ENCODE measurements at places on chromosomes 6 and 20.

- DNase-seq, result no peak
These were observed 399.8 kb upstream of the MAN1A1 start for GRCh38 chr6:119749335-119749734.

DNA sequence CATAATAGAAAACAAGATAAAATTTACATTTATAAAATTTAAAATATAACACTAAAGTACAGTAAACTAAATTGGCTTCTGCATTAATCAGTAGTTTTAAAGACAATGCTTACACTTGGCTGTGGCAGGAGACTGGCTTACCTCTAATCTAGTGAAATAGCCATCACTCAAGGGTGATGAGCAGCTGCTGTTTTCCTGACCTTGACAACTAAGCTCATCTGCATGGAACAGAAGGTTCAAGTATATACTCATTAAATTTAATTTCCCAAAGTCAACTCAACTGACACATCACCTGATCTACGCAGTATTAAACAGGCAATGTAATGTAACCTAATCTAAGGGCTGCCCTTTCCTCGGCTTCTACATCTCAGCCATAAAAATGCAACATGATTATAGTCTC, 14.5 kb downstream of the TMX4 start:
- DNase-seq, result no peak

GRCh38 chr6:7166410-7167293, 58.9 kb downstream of the RREB1 start:
- DNase-seq, result no peak

GRCh38 chr20:62355516-62355877, 11.6 kb downstream of the LAMA5 start:
- DNase-seq, result peak; percentile 53

GRCh38 chr20:46805836-46806235, 88.8 kb upstream of the EYA2 start:
- no peak for DNase-seq

DNA sequence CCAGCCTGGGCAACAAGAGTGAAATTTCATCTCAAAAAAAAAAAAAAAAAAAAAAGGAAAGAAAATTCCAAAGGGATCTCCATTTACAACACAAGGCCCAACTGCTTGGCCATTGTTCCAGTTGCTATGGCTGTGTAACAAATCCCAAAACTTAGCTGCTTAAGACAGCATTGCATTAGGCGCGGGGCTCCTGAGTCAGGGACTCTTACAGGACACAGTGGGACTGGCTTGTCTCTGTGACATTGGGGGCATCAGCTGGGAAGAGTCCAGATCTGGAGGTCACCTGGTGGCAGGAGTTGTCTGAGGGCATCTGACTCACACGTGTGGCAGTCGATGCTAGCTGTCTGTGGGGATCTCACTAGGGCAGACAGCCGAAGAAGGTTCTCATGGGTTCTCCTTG, 35.6 kb downstream of the TTLL9 start:
- DNase-seq, result no peak

- DNase-seq, result peak; percentile 56
These were observed 193.0 kb downstream of the GJA10 start for GRCh38 chr6:90087106-90087833.

GRCh38 chr6:87553159-87553765, 36.5 kb downstream of the RARS2 start:
- no peak for DNase-seq

DNA sequence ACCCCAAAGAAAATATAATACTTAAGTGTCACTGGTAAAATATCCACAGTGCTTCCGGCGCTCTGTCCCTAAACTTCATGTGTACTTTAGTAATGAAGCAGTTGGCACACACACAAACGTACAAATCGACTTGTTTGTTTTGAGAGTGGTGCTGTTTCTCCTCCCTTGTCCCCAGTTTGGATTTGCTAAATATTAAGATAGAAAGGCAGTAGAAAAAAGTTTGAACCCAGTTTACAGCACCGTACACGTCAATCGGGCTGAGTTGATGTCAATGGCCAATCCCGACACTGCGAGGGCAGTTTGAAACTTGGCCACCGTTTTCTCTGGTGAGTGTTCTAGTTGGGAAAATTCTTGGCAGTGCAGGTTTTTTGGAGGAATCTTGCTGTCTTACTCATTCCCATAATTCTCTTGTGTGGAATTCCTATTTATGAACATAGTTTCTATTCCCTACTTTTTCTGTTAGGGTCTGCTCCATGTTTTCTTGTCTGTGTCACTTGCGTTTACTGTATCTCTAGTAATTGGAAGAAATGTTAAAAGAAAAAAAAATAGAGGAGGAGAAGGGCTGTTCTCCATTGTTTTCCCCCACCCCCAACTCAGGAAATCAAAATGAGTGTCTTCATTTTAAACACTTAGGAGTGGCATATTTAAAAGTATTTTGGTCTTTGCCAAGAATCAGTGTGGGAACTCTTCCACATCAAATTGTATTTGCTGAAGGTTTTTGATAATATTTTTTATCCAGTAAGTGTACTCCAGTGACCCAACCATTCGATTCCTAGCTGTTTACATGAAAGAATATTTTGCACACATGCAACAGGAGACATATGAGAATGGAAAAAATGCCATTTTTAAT, 72.3 kb downstream of the OR2B2 start:
- peak; percentile 76 for DNase-seq

DNA sequence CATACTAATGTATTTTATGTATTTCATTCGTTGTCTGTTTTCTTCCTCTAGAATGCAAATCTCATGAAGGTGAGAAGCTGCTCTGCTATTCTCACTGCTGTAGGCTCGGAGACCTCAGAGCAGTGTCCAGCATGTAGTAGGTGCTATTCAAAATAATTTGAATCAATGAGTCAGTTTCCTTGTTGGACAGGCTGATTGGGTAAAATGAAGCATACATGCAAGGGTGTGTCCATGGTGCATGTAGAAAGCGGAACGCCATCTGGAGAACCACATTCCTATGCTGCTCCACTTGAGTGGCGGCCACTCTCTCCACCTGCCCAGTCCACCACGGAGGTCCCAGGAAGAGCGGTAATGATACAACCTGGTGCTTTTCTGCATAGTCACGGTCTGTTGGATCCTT, 412.1 kb downstream of the QKI start:
- DNase-seq, result no peak

DNA sequence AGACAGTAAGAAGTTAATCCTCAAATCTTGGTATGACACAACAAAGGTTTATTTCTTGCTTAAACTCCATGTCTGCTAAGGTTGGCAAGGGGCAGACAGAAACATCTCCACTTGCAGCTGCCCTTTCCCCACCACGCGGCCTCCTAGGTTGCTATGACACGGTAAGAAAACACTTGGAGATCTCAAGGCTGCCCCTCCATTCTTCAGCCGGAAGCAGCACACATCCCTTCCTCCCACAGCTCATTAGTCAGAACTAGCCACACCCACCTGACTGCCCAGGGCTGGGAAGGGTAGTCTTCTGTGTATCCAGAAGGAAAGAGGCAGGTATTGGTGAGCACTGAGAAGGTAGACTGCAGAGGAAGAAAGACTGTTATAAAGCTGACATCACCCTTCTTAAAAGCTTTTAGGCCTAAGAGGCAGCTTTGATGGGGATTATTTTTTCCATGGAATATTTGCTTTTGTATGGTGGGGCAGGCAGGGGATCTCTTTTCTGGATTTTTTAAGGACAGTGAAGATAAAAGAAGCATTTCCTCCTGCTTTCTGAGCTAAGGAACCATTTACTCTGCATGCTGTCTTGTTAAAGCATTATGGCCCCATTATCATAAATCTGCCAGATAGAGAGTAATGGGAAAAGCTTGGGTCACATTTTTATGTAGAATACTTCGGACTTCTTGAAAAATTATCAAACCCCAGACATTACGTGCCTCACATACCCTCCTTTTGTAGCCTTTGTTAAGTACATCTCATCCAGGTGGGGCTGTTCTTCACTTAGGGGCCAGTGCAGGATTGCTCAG, 41.6 kb downstream of the MRAP2 start:
- peak; percentile 56 for DNase-seq

DNA sequence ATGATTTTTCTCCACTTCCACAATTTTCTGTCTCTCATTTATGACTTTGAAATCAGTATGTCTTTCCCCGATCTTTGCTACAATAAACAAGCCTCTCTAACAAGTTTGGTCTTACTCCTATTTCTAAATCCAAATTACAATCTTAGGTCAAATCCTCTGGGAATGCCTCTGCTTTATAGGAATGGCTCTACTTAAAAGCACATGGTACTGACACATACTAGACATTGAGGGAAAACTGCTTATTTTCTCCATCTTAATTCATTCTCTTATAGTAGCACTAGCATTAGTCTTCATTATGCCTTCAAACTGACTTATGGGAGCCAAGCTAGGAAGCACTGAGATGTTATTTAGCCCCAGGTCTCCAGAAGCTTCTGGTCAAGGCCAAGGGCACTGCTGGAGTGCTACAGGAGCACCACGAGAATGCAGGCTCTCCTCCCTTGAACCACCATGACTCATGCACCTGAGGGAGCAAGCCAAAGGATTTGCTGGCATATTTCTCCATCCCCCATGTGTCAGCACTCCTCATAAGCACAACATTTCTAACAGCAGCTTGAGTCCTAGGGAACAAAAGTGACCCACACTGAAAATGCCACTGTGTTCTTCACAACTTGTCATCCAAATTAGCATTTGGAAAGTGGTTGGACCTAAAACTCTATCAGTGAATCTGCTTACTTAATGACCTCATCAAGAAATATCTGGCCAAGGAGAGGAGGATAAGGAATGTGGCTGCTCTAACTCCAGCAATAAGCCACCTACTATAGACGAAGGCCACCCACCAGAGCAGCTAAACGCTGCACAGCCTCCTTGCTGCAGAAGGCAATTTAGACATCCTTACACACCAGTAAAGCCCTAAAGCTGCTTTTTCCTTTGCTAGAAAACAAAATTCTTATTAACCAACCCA, 156.8 kb upstream of the KCNQ5 start:
- peak; percentile 62 for DNase-seq

DNA sequence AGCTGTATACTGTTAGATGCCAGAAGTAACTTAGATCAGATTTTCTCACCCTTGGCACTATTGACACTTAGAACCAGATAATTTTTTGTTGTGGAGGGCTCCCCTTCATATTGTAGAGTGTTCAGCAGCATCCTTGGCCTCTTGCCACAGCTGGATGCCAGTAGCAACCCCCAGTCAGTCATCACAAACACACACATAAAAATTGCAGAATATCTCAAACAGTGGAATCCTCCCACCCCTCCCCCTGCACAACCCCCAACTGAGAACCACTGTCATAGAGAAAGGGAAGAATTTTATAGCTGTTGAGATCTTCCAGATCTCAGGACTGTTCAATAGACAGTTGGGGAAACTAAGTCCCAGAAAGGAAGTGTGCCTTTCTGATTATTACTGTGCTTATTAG, 81.2 kb upstream of the VSTM2L start:
- peak; percentile 27 for DNase-seq

- peak; percentile 49 for DNase-seq
These were observed 46.4 kb downstream of the UTRN start for GRCh38 chr6:144331491-144331969.

GRCh38 chr6:41100871-41101287, 28.1 kb downstream of the NFYA start:
- DNase-seq, result no peak

DNA sequence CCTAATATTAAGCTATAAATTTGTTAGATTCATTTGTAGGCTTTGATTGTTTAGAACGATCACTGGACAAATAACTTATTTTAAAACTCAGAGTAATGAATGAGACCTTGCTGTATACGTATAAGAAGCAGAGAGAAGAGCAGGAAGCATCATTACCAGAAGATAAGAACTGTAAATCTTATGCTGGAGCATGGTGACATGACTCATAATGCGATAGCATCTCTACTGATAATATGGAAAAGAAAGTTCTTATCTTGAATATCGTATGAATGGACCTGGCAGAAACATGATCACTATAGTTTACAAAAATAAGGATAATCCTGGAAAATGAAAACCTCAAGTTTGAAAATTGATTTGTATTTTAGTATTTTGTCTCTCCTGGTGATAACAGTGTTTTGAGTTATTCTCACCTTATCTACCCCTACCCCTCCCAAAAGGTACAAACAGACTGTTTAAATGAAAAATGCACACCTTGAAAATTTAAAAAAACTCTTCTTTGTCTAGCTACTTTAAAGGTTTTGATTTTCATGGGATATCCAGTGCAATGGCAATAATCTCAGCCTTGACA, 2.0 kb upstream of the ZSCAN26 start:
- no peak for DNase-seq

DNA sequence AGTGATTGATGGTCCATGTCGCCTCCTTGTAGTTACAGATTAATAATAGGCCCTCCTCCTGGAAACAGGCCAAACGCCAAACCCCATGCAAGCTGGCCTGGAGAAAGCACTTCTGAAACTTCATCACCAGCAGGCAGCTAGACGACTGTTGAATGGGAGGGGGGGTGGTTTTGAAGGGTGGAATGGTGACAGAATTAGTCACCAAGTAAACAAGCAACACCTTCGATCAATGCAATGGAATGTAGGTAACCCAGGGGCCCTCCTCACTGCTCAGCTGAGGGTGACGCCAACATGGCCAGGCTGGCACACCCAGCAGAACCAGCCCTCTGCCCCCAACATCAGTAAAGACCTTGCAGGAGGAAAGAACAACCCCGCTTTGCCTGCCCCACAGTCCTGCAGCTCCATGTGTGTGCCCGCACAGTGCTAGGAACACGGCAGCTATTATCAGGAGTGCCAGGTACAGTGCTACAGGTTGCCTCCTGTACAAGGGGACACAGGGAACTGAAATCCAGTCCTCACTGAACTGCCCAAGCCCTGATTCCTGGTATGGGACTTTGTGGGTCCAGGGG, 2.7 kb downstream of the BCAS1 start:
- peak; percentile 7 for DNase-seq

DNA sequence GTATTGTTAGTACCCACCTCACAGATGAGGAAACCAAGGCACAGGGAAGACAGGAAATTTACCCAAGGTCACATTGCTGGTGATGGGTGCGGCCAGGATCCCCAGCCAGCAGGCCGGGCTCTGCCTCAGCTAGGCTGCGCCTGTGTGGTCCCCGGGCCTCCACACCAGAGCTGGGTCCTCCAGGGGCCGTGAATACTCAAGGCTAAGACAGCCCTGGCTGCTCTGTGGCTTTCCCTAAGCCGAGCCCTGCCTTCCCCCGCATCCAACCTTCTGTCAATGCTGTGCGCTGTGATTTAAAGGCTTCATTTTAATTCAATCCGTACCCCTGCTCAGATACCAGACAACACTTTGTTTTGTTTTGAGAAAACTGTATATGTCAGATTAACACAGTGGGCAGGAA, 246.7 kb downstream of the TTLL2 start:
- DNase-seq, result no peak

- DNase-seq, result peak; percentile 39
These were observed 51.7 kb downstream of the SLC22A23 start for GRCh38 chr6:3405182-3405518.

- no peak for DNase-seq
These were observed 4.4 kb upstream of the MUC21 start for GRCh38 chr6:30979141-30979540.

GRCh38 chr6:163311830-163312229, 102.7 kb upstream of the QKI start:
- DNase-seq, result no peak

GRCh38 chr6:151436802-151437201, 15.1 kb downstream of the RMND1 start:
- peak; percentile 60 for DNase-seq

Data from fibroblast of pulmonary artery (primary cell).